Natural killer cell treated with Interleukin-12 subunit alpha and Interleukin-12 subunit beta and Interleukin-15 and Interleukin-18, amount 100 ng/mL, for 72 hours (primary cell): ENCODE measurements at places on chromosomes 13 and 19.
A peak's percentile ranks its signal among the peaks of the same experiment; 100 is the strongest.

GRCh38 chr13:21894091-21894490 lies 223.2 kb downstream of the FGF9 start:
- DNase-seq: no peak

DNA sequence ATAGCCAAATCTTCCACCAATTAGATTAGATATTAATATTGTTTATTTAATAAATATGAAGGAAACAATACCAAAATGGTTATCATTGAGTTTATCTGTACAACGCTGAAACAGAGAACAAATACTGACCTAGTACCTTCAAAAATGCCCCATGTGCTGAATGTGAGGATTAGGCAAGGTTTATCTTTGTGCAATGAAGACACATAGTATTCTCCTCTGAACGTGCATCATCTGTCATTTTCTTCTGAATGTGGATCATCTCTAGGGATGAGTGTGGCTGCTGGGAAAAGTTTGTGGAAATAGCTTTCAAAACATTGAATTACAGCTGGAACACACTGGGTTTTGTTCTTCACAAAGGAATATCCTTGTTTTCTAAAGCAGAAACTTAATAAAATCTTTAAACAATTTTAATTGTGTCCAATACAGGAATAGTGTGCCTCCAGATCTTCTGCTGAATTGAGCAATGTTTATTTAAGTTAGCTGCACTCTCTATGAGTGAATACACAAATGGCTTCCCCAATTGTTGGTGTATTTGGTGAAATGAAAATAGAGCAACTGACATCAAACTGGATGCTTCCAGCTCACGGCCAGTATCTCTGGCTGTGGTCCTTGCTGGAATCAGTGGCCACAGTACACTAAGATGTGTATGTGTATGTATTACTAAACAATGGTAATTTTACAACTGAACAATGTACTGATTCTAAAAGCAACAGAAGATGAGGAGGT lies 6.7 kb downstream of the COL4A1 start:
- DNase-seq: no peak

DNA sequence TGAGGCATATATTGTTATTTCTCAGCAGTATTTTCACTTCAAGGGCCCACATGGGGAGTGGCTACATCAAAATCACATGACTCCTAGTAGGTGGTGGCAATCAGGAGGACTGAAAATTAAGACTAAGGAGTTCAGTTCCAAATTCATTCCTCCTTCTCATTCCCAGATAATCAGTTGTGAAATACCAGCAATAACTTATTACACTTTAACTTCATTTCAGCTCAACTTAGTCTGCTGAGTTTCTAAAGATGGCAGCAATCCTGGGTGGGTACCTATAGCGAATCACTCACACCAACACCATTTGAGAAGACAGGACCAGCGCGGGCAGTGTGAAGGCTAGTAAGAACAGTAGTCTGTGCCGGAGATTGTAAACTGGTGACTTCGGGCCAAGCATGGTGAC lies 63.9 kb upstream of the SLC10A2 start:
- DNase-seq: no peak

- DNase-seq: no peak
Observed at GRCh38 chr19:19407633-19407930, 2.1 kb downstream of the GATAD2A start.

DNA sequence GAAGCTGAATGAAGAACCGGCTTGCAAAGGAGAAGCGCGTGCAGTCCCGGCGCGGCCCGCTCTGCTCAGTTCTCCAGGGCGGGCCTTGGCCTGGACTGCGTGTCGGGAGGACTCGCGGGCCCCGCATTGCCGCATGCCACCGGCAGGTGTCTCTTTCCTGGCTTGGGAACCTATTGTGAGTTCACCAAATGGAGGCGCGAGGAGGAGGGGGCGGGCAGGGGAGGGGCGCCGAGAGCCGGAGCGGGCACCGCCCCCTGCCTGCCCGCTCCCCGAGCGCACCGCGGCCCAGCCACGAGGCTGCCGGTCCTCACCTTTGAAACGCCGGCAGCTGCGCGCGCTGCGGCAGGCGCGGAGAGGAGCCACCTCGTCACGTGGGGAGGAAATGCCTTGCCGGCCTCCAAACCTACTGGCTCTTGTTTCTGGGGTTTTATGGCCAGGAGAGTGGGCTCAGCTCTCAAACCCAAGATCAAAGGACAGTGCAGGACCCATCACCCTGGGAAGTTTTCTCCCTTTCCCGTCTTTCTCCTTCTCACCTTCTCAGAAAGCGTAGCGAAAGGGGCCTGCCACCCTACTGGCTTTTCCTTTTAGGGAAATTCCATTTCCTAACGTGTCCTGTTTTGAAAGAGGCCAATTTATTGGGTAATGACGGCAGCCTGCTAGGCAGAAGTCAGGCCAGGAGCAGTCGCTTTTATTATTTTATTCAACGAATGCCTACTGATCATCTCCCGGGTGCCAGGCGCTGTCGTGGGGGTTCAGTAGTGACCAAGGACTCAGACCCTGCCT lies 13.8 kb upstream of the UBE2L5 start:
- DNase-seq: peak; percentile 87

DNA sequence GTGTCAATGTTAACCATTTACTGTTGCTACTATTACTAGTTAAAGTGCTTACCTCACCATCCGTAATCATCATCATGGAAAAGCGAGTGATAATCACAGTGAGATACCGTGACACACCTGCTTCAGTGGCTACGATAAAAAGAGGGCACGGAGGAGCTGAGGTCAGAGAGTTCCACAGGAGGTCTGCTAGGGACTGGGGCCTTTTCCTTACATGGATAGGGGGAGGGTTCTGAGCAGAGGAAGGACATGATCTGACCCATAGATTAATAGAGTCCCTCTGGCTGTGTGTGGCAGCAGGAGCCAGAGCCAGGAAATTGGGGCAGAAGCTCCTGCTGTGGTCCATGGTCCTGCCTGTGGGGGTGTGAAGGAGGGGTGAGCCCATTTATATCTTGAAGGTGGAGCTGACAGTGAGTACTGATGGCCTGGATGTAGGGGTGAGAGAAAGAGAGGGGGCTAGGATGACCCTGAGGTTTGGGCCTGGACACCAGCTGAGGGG lies 136.7 kb downstream of the SIPA1L3 start:
- DNase-seq: no peak
